ENCODE measurements at places on chromosomes 7 and 10. TPM values are rescaled to one million over a fixed set of nuclear protein-coding genes. Genes with fewer than 3 reads are reported as not detected.

Gene OR2A5
- total RNA-seq, result not detected

GRCh38 chr7:128679920-128680319 lies 7.8 kb downstream of the GARIN1A start:
- no peak for DNase-seq

Gene HABP2
- not detected for total RNA-seq

DNA sequence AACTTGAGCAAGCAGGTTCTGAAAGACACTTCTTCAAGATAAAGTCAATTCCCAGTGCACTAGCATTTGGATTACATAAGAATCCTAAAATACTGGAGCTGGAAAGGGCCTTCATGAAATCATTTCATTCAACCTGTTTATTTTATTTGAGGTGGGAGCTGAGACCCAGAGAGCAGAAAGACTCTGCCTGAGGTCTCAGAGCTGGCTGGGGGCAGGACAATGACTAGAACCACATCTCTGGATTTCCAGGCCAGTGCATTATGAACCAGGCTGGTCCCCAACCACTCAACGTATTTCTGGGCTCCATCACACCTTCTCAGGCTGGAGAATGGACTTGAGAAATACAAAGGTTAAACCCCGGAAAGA lies 8.4 kb downstream of the ANXA11 start:
- no peak for DNase-seq

DNA sequence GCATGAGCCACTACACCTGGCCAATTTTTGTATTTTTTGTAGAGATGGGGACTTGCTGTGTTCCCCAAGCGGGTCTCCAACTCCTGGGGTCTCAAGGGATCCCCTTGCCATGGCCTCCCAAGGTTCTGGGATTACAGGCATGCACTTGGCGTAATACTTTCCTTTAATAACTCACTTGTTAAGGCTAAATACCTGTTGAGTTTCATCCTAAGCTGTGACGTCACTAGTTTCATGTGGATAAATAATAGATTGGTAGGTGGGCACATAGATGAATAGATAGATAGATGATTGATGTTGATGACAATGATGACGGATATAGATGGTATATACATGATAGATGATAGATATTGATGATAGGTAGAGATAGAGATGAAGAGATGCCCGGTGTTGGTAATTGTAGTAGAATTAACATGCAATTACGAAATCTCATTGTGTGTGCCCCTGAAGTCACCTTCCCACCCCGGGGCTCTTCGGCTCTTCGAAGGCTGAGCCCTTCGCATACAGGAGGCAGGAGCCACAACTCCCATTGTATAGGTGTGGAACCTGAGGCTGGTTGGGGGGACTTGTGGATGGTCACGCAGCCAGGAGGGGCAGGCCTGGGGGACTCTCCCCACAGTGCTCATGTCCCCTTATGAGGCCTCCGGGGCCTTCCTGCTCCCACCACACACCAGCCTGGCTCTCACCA lies 2.6 kb downstream of the GRIFIN start:
- DNase-seq, result no peak

Gene RBP3
- total RNA-seq, result not detected

- no peak for DNase-seq
Measured at GRCh38 chr10:95447685-95448084, 113.5 kb downstream of the SORBS1 start.

- no peak for DNase-seq
Measured at GRCh38 chr10:70911386-70911785, 23.0 kb upstream of the PCBD1 start.

DNA sequence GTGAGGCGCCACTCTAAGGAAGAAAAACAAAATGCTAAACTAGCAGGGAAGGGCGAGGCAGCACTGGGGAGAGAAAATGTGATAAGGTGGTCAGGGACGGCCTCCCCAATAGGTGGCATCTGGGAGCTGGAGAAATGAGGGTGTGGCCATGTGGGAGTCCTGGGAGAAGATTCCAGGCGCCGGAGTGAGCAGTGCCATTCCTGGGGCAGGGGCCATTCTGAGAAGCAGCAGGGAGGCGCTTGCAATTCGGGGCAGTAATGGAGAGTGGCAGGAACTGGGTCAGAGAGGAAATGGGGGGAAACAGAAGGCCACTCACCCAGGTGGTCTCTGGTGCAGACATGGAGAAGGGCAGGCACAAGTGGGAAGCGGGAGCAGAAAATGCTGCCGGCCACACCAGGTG lies 61.8 kb upstream of the LRRC18 start:
- DNase-seq, result no peak

DNA sequence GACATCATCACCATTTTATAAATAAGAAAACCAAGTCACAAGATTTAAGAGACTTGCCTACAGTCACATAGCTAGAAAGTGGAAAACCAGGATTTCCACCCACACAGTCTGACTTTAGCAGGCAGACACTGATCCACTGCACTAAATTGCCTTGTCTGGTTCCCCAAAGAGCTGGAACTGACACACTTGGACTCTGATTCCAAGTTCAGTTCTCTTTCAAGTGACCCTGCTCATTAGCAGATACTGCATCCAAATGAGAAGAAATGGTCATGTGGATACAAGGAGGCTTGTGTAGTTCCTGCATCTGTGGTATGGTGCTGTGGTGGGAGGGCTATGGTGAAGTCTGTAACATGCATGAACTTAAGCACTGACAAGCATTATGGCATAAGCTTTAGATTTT lies 180.1 kb upstream of the MKLN1 start:
- no peak for DNase-seq

DNA sequence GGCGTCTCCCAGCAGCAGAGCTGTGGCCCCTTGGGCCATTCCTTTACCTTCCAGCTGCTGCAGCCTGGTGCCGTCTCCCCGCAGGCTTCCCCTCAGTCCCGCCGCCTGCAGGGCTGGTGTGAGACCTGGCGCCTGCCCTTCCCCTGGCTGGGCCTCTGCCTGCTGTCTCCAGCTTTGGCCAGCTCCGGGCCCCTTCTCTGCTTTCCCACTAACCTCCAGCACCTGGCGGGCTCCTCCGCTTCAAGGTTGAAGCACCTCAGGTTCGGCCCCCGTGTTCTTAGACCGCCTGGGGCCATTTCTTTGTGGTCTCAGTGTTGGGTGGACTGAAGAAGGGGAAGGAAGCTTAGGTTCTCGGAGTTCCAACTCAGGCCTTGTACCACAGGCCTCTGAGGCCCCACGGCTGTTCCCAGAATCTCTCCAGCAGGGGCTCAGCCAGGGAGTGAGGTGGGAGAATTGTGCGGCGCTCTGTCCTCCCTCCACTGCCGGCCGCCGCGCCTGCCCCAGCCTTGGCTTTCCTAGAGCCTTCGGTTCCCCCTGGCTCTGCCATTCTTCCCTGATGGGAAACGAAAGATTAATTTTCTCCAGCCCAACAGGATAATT lies 30.3 kb downstream of the GBX1 start:
- DNase-seq, result no peak

DNA sequence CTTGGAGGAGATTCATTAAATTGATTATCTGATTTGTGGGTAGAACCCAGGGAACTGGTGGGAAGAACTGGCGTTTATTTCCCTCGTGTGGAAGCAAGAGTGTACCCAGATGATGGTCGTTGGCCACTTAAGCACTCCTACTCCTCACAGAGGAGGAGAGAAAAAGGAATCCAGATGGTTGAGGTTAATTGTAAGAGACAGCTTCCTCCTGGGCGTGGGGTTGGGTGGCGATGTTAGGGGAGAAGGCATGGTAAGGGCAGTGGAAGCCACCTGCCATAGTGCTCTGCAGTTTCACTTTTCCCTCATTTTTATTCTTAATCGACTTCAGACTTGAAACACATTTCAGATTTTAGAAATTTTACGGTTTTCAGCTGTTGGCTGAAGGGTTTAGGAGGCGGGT lies 104.1 kb downstream of the DOCK1 start:
- DNase-seq, result no peak

Gene NAT16
- total RNA-seq, result not detected

Gene GHRHR
- total RNA-seq, result not detected

GRCh38 chr10:48463318-48464003 lies 141.4 kb downstream of the ARHGAP22 start:
- DNase-seq, result no peak

Gene PLXDC2
- total RNA-seq, result 0.86 TPM

- DNase-seq, result no peak
Measured at GRCh38 chr10:57338823-57339558, 928.7 kb downstream of the IPMK start.

Gene PIP
- not detected for total RNA-seq

DNA sequence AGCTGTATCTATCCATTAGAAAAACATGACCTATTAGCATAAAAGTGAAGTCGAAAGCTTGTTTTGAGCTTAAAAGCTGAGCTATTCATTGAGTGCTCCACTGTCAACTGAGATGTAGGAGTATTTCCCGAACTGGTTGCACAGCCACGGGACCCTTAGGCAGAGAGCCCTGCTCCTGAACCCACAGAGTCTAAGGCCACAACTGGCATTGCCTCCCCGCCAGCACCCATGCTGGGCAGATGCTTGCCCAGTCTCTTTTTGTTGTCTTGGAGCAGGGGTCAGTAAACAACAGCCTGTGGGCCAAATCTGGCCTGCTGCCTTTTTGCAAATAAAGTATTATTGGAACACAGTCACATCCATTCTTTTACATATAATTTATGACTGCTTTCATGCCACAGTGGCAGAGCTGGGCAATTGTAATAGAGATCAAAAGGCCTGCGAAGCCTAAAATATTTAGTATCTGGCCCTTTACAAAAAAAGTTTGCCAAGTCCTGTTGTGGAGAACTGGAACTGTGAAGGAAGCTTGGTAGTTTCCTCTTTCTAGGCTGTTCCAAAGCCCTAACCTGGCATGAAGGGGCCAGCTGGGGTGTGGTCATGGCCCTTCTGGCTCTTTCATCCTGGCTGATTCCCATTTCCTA lies 58.4 kb upstream of the WAPL start:
- no peak for DNase-seq

- no peak for DNase-seq
Measured at GRCh38 chr7:8129318-8129659, 132.7 kb downstream of the ICA1 start.

- DNase-seq, result no peak
Measured at GRCh38 chr7:111877931-111878330, 315.6 kb upstream of the IMMP2L start.

DNA sequence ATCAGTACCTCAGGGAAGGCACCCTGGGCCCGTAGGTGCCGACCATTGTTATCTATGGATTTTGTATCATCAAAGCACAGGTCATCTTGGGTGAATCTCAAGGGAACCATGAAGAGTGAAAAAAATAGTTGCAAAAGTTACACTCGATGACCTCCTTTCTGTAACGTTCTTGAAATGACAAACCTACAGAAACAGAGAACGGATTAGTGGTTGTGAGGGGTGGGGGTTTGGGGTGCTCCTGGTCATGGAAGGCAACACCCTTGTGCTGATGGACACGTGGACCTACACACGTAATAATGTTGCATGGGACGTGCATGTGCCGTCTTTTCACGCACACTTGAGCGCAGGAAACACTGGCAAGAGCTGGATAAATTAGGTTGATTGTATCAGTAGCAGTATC lies 655.9 kb downstream of the SDK1 start:
- DNase-seq, result no peak

DNA sequence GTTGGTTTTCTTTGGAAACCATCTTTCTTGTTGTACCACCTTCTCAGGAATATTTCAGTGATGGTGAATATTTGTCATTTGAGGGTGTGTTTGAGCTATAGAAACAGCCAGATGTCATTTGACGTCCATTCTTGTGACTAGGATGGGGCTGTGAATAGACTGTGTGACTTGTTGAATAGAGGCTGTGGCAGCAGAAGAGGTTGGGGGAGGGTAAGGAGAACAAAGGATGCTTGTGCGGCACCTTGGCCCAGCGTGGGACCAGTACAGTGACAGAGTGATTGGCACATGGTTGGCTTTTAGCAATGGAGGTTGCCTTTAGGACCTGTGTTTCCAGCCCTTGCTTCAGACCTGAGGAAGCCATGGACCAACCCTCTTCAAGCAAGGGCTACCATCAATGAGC lies 11.3 kb downstream of the DMBT1 start:
- DNase-seq, result no peak

DNA sequence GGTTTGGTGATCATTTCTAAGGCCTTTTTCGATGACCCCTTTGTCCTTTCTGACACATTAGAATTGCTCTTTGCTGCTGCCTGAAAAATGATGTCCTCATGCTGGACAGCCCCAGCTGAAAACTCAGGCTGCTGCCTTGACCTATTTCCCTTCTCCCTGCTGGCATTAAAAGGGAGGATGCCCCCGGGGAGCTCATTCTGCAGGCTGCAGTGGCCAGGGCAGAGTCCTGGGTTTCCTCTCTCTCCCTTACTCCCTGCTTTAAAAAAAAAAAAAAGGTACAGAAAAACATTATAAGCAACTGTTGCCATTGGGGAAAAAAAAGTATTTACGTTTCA lies 35.4 kb downstream of the LRRC4 start:
- DNase-seq, result no peak
